ENCODE measurements at places on chromosomes 1 and 21.

- DNase-seq = no peak
These were observed 13.9 kb downstream of the COX20 start for GRCh38 chr1:244849189-244849866.

- DNase-seq = no peak
These were observed 72.9 kb downstream of the ITPKB start for GRCh38 chr1:226666164-226666506.

DNA sequence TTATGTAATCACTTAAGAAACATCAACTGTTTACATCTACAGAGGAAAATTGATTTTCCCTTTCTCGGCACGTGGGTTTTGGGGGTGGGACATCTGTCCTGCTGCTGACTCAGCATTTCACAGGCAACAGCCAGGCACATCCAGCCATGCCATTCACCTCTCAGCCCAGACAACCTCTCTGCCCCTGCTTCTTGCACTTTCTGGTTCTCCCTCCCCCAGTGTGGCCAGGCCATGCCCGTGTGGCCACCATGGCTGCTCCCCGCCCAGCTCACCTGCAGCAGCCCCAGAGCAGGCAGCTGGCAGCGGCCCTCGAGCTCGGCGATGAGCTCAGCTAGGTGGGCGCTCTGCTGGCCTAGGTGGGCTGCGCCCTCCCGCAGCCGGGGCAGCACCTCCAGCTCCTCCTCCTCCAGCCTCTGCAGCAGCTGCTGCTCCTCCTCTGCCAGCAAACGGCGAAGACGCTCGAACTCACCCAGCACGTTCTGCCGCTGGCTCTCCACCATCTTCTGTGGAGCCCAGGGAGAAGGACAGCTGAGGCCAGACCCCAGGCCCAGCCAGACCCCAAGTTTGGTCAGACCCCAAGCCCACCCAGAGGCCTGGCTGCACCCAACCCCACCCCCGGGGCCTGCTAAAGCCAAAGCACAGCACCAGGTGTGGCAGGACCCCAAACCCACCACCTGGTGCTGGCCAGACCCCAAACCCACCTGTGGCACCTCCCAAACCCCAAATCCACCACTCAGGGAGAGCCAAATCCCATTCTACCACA lies 5.8 kb downstream of the TRIM11 start:
- DNase-seq = no peak

DNA sequence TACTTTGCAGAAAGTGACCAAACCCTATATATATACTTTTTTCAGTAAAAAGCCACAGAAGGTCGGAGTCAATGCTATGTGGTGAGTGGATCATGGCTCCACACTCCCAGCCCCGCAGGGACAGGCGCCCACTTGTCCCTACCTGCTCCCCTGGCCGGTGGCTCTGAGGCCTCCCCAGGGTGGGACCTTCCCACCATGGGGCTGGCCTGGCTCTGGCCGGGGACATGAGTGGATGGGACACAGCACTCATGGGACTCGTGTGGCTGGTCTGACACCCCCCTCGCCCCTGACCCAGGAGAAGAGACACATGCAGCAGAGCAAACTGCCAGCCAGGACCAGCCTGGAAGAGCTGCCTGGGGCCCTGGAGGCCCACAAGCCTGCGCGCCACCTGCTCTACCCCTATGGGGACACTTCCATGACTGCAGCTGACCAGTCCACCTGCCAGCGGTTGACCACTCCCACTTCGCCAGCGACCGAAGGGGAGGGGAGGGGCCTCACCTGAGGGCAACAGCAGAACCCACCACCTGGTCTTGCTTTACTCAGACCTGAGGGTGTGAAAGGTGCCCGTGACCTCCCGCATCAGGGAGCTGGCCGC lies 2.2 kb downstream of the SPATC1L start:
- DNase-seq = no peak

DNA sequence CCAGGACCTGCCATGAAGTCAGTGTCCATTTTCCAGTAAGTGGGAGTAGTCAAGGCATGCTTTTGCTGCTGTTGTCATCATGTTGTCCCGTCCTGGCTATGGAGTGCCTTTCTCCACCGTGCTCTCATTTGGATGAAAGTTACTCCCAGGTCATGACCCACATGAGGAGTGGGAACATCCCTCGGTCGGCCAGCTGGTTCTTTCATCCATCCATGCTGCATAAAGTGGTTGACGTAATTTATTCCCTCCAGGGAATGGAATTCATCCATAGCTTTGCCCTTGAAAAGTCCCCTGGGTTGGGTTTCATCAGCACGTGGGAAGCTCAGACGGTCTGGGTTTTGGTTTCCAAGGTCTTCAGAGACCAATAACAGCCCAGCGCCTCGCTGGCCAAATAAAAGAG lies 11.6 kb downstream of the PLA2G2A start:
- DNase-seq = no peak

DNA sequence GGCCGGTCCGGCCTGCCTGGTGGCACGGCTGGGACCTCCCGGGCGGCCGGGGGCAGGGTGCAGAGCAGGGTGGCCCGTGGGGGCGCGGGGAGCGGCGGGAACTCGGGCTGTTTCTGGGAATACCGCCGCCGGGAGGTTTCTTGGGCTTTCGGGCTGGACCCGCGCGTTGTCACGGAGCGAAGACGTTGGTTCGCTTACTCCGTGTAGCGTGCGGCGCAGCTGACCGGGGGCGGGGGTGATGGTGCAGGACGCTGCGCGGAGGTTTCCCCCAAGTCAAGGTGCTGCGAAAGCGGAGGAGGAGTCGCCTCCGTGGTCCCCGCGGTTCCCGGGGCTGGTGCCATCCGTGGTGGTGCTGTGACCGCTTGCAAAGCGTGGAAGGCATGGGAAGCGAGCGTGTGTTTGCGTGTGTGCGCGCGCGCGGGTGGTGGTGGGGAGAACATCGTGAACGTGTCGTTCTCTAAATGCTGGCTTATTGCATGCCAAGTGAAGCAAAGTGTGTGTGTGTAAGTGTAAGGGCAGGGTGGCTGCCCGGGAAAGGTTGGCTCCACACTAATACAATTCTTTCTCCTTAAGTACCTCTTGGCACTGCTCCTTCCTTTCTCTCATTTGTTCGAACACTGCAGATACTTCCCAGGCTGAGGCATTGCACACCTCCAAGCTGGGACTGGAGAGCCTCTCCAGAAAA lies 1.1 kb downstream of the RYR2 start:
- DNase-seq = peak; percentile 32
